ENCODE measurements at places on chromosomes 2 and 18.
A peak's percentile ranks its signal among the peaks of the same experiment; 100 is the strongest.

DNA sequence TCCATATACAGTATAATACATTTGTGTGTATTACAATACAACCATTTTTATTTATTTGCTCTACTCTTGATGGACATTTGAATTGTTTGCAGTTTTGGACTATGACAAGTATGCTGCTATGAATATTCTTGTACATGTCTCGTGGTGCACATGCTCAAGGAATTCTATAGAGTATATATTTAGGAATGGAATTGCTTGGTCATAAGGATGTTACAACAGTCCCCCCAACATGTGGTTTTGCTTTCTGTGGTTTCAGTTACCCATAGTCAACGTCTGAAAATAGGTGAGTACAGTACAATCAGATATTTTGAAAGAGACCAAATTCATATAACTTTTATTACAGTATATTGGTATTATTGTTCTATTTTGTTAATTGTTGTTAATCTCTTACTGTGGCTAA lies 24.1 kb upstream of the PLEKHM3 start:
- DNase-seq, result no peak

DNA sequence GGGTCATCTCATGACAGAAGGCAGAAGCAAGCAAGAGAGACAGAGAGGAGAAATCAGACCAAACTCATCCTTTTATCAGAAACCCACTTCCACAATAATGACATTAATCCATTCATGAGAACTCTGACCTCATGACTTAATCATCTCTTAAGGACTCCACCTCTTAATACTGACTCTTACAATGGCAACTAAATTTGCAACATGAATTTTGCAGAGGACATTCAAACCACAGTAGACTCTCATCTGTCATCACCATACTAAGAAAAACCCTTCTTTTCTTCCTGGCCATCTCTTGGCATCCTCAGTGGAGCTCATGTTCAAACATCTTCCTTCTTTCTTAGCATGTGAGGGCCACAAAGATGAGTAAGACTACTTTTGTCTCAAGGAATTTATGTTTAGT lies 476.2 kb upstream of the RAB12 start:
- no peak for DNase-seq

- DNase-seq, result no peak
These were observed 1137.3 kb upstream of the ZEB2 start for GRCh38 chr2:145657265-145657664.

- DNase-seq, result no peak
These were observed 135.3 kb downstream of the INSIG2 start for GRCh38 chr2:118223511-118223991.

DNA sequence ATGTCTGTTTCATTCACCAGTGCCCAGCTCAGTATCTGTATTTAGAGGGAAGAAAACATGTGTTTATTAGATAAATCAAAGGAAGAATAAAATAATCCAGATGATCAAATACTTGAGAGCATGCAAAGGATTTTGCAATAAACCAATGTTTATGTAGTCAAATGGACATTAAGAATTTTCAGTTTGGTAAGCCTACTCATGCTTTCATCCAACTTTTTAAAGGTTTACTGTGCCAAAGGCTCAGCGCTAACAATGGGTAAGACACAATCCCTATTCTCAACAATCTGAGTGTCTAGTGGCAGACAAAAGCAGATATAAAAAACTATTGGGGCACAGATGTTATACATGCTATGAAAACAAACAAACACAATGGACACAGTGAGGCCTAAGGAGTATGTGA lies 26.3 kb downstream of the GRB14 start:
- no peak for DNase-seq

GRCh38 chr18:74123200-74123599 lies 24.4 kb downstream of the FBXO15 start:
- DNase-seq, result no peak

- no peak for DNase-seq
These were observed 6.0 kb downstream of the GAREM2 start for GRCh38 chr2:26178746-26179436.

- DNase-seq, result no peak
These were observed 1573.5 kb upstream of the ACVR2A start for GRCh38 chr2:146271131-146271831.

GRCh38 chr2:60213865-60214625 lies 339.4 kb downstream of the BCL11A start:
- DNase-seq, result no peak

DNA sequence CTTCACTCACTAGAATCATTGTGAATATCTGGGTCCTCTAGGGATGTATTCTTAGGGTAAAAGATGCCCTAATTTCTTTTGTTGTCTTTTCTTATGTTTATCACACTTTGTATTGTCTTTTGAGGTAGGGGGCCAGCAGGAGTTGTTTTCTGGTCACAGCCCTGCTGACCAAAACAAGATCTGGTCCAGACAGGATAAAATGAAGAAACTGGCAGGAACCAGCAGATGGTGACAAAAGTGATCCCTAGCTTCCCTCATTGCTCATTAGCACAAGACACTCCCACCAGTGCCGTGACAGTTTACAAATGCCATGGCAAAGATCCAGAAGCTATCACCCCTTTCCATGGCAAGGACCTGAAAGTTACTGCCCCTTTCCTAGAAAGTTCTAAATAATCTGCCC lies 81.7 kb upstream of the CCDC85A start:
- no peak for DNase-seq

GRCh38 chr2:27281855-27282559 lies at the start of gene TRIM54:
Gene TRIM54, plus strand, starts transcription at chr2:27282429. Its CDS starts 303 bp downstream, at chr2:27282732.
- no peak for DNase-seq

DNA sequence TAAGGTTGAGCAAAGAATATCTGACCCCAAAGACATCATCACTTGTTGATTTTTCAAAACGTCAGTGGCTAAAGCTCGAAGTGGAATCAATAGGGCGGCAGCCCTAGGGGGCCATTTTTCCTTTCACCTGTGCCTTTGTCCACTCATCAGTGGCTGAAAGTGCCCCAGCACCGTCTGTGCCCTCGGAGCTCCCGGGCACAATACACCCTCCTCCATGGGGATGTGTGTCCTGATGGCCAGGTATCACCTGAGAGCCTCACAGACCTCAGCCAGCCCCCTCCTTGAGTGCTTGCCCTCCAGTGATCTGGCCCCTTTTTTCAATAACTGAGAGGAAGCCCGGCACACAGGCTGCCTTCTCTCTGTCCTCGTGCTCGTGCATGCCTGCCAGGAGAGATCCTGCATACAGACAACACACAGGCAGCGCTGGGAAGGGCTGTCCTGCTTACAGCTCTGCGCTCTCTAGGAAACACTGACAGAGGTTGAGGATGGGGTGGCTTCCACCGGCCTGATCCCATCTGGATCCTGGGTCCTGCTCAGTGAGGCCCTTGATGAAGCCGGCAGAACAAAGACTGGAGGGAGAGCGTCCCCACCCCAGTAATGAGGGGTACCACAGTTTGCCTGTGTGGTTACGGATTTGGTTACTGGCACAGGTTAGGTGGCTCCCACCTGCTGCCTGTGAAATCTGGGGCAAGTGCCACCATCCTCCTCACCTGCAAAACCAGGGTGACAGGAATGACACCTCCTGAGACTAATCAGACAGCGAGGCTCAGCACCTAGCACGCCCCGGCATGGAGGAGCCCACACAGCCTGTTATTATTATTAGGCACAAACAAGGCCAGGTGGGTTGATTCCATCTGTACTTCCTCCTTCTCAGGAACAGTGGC lies 197.5 kb upstream of the RAB6C start:
- DNase-seq, result no peak

- DNase-seq, result no peak
These were observed 656.5 kb downstream of the IRS1 start for GRCh38 chr2:226143091-226143490.

DNA sequence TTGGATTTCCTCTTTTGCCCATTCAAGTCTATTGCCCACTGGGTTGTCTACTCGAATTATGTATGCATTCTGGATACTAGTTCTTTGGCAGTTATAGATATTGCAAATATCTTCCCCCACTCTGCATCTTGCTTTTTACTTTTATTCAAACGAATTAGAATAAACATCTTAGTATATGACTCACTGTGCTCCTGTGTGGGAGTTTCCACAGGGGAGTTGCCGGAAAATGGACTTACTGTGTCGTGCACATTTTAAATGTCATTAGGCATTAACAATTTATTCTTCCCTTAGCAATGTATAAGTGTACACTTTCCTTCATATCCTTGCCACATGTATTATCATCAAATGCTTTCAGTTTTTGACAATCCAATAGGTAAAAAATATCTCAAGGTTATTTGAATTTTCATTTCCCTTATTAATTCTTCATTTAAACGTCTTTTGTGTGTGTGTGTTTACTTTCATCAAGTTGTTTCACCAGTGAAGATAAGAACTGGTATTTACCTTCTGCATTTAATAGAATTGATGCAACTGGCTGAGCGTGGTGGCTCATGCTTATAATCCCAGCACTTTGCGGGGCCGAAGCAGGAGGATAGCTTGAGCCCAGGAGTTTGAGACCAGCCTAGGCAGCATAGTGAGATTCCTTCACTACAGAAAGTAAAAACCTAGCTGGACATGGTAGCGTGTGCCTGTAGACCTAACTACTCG lies 4.6 kb upstream of the UGT1A5 start:
- no peak for DNase-seq

DNA sequence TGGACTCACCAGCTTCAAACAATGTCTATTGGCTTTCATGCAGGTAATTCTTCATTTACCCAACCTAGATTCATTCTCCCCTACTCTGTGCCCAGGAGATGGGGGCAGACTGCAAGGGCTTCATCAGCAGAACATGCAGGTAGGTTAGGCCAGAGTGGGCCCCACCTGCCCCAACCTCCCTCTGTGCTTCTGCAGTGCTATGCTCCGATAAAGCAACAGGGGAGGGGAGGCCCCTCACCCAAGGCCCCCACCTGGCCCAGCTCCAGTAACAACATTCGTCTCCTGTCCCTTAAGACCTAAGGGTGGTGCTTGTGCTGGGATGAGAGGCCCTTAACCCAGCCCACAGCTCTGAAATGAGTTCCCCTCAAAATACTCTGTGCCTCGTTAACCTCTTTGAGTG lies 16.7 kb upstream of the GYPC start:
- DNase-seq, result no peak

GRCh38 chr2:118881490-118882129 lies 34.2 kb upstream of the EN1 start:
- peak; percentile 50 for DNase-seq

Measured in activated gamma-delta T cell treated with Interleukin-2 at 50 U/mL for 16 hours (primary cell).